ENCODE measurements at places on chromosomes 1 and 21. TPM values are rescaled to one million over a fixed set of nuclear protein-coding genes. Genes with fewer than 3 reads are reported as not detected.

- DNase-seq, result no peak
- no peak overlapping the region for H3K4me3 ChIP-seq
- no peak overlapping the region for H3K27ac ChIP-seq
- H3K4me1 ChIP-seq, result no peaks in the 10 kb centered on the region
These were observed 136.1 kb upstream of the USH2A start for GRCh38 chr1:216559359-216559758.

DNA sequence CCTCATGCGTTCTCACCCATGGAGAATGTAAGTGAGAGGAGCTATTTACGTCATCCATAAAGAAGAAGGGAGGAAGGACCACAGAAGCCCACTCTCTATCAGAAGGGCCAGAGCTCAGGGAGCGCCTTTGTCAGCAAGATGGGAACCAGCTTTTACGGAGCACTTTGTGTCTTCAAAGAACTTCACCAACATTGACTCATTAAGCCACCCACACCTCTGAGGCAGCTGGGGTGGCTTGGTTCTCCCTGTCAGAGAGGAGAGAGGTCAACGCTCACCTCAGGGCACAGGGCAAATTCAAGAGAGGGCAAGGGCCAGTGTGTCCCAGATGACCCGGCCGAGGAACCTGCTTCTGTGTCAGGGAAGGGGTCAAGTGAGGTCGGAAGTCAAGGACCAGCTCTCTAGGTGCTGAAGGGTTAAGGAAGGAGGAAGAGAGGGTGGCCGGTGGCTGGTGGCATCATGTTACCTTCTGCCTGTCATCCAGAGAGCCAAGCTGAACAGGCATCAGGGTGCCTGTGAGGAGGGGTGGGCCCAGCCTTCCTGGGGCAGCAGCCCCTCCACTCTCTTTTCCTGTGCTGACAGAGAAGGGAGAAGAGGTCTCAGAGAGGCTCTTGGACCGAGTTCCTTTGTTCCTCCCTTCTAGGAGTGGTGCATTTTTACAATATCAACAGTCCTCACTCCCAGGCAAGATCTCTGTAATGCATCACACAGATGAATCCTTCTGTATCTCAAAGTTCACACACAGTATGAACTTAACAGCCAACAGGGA, 109.0 kb downstream of the ETS2 start:
- no peaks in the 10 kb centered on the region for H3K36me3 ChIP-seq
- H3K4me3 ChIP-seq, result no peak overlapping the region
- peaks cover 7% of the 10 kb centered on the region for H3K4me1 ChIP-seq
- H3K27ac ChIP-seq, result peak overlapping the region; percentile 37
- no peak for DNase-seq
- no peaks in the 10 kb centered on the region for H3K27me3 ChIP-seq

- DNase-seq, result peak; percentile 38
- H3K27ac ChIP-seq, result no peak overlapping the region
- peaks cover 6% of the 10 kb centered on the region for H3K4me1 ChIP-seq
These were observed 24.9 kb upstream of the GRHL3 start for GRCh38 chr1:24294228-24294672.

DNA sequence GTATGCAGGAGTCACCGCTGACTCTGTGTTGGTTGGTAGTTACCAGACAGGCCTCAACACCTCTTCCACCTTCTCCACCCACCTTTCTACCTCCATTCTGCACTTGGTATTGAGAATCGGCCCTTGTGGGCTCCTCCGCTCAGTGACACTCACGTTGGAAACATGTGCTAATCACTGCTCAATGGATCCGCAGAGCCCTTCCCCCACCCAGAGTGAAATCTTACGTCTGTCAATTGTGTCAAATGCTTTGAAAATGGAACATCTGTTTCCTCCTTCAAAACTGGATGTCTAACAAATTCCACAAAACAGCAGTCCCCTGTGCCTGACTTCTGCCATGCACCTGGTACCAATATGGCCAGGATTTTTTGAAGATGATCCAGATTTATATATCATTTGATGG, 65.5 kb upstream of the NRIP1 start:
- H3K27me3 ChIP-seq, result no peaks in the 10 kb centered on the region
- H3K36me3 ChIP-seq, result no peaks in the 10 kb centered on the region
- DNase-seq, result no peak
- no peak overlapping the region for H3K4me3 ChIP-seq
- no peaks in the 10 kb centered on the region for H3K4me1 ChIP-seq
- no peak overlapping the region for H3K27ac ChIP-seq

- H3K27me3 ChIP-seq, result no peaks in the 10 kb centered on the region
- H3K36me3 ChIP-seq, result no peaks in the 10 kb centered on the region
- H3K27ac ChIP-seq, result peak overlapping the region; percentile 45
- peaks cover 12% of the 10 kb centered on the region for H3K4me1 ChIP-seq
These were observed 351.4 kb downstream of the HLX start for GRCh38 chr1:221230605-221231004.

GRCh38 chr1:230002164-230002803, 64.8 kb upstream of the GALNT2 start:
- DNase-seq, result no peak
- H3K27ac ChIP-seq, result no peak overlapping the region
- H3K27me3 ChIP-seq, result peaks cover 2% of the 10 kb centered on the region

Gene RAB13
- 105 TPM for total RNA-seq

Gene TAF5L
- total RNA-seq, result 16.2 TPM

Gene OSCP1
- 28.6 TPM for total RNA-seq
